ENCODE measurements at places on chromosomes 6 and 20. TPM values are rescaled to one million over a fixed set of nuclear protein-coding genes. Genes with fewer than 3 reads are reported as not detected.

Gene GSTA4
- 5.9 TPM for total RNA-seq

Gene BMP7
- not detected for total RNA-seq

Gene MAS1
- not detected for total RNA-seq

Gene HNF4A
- total RNA-seq = not detected

Gene AKAP12
- 5.0 TPM for total RNA-seq

Gene VSTM2L
- not detected for total RNA-seq

Gene TUBB2B
- total RNA-seq = 0.30 TPM

Gene HMGCLL1
- total RNA-seq = not detected

Gene CLPSL1
- total RNA-seq = not detected

Gene ISM1
- total RNA-seq = 3.0 TPM

Gene HCRTR2
- total RNA-seq = not detected

Gene RAD21L1
- total RNA-seq = not detected

Gene ITPR3
- total RNA-seq = 48.9 TPM

Gene ZSCAN31
- total RNA-seq = 0.98 TPM

Gene UFL1
- 22.5 TPM for total RNA-seq

Gene PRSS16
- total RNA-seq = 1.9 TPM

Gene RNASET2
- 114 TPM for total RNA-seq

Gene TAF11
- total RNA-seq = 31.0 TPM

Gene B3GAT2
- not detected for total RNA-seq

Gene ZBTB12
- 2.8 TPM for total RNA-seq

Gene CST2
- not detected for total RNA-seq

Gene IFNGR1
- total RNA-seq = 22.5 TPM

Gene WFDC10B
- total RNA-seq = not detected

Gene TSPO2
- not detected for total RNA-seq

Gene UNC5CL
- total RNA-seq = 1.2 TPM

Gene HTR1E
- total RNA-seq = not detected

Gene RUNX2
- 39.3 TPM for total RNA-seq

Gene MROH8
- total RNA-seq = 1.6 TPM

Gene TNXB
- 5.7 TPM for total RNA-seq

Gene ZNF334
- total RNA-seq = 1.3 TPM

Gene SYNJ2
- total RNA-seq = 26.1 TPM

Gene NKX2-4
- not detected for total RNA-seq

Gene LTA
- 30.0 TPM for total RNA-seq

Gene RFX6
- not detected for total RNA-seq

Gene RGS17
- not detected for total RNA-seq

Gene ADGB
- total RNA-seq = not detected

Gene IMPG1
- not detected for total RNA-seq

Gene C6orf141
- total RNA-seq = 0.55 TPM

Gene ZNF165
- 0.43 TPM for total RNA-seq

Gene BPIFB1
- not detected for total RNA-seq

Gene SERPINB1
- total RNA-seq = 67.0 TPM

Gene MCCD1
- total RNA-seq = not detected

Gene OOEP
- 0.84 TPM for total RNA-seq

Gene HDGFL1
- total RNA-seq = not detected
